NCI-H1417 (cell line): ENCODE measurements at places on chromosomes 3 and 15.

- DNase-seq, result no peak
Observed at GRCh38 chr3:108605491-108605890, 16.0 kb downstream of the DZIP3 start.

- no peak for DNase-seq
Observed at GRCh38 chr3:165619069-165619468, 218.2 kb downstream of the BCHE start.

- DNase-seq, result no peak
Observed at GRCh38 chr3:168860592-168860991, 764.9 kb upstream of the GOLIM4 start.

DNA sequence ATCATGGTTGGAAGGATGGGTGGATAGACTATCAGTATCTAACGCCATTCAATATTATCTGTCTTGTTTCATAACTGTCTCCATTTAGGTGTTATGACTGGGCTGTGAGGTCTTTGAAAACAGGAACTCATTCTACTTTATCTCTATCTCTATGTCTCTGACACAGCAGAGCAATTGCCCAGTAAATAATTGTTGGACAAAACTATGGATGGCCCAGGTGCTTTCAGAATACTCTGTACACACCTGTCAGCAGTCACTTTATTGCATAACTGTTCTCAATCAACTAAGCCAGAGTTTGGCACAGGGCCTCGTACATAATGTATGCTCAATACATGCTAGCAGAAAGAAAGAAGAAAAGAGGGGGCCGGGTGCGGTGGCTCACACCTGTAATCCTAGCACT lies 210.3 kb downstream of the OPA1 start:
- no peak for DNase-seq

- DNase-seq, result no peak
Observed at GRCh38 chr3:146547235-146547835, 2.9 kb upstream of the PLSCR1 start.

DNA sequence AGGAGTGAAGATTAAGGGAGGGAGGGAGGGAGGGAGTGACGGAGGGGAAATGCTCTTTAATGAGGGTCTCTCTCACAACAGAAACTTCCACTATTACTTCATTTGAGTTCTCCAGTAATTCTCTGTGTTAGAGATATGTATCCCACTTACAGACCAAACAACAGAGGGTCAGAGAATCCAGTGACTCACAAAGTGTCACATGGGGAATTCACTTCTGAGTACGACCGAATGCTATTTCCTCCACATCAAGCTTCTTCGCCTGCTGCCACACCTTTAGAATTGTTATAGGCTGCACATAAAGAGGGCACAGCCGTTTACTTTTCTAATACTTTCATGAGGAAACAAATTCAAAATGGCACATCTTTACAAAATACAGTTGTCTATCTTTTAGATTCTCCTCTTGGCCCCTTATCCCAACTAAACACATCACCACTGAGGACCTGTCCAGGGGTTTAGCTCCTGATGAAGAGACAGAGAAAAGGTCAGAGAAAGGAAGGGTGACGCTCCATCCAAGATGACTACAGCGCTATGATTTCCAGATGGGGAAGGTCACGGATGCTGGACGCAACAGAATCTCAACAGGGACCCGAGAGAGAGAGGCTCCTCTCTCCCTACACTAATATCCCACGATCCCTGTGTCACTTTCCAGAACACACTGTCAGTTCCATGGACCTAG lies 119.0 kb downstream of the XXYLT1 start:
- no peak for DNase-seq

- DNase-seq, result no peak
Observed at GRCh38 chr3:9887480-9887879, 2.9 kb upstream of the JAGN1 start.

DNA sequence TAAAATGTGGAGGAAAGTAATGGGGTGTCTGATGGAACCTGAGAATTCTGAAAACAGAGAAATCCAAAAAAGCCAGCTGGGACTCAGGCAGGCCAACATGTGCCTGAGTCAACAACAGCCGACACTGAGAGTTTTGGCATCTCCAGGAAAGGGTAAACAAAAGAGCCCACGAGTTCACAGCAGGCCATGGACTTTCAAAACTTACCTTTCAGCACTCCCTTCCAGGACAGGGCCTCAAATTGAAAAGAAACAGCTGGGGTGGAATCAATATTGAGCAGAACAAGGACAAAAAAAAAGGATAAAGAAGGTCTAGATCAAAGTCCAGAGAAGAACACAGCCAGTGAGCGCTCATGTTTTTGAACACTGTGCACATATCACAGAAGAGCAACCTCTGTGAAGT lies 735.4 kb upstream of the GRM7 start:
- no peak for DNase-seq

DNA sequence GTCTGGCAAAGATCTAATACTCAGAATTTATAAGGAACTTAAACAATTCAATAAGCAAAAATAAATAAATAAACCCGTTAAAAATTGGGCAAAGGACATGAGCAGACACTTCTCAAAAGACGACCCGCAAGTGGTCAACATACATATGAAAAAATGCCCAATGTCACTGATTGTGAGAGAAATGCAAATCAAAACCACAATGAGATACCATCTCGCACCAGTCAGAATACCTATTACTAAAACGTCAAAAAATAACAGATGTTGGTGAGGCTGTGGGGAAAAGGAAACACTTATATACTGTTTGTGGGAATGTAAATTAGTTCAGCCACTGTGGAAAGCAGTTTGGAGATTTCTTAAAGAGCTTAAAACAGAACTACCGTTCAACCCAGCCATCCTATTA lies 188.0 kb upstream of the MRPL3 start:
- DNase-seq, result no peak

GRCh38 chr3:25294169-25294805 lies 133.8 kb upstream of the RARB start:
- no peak for DNase-seq

DNA sequence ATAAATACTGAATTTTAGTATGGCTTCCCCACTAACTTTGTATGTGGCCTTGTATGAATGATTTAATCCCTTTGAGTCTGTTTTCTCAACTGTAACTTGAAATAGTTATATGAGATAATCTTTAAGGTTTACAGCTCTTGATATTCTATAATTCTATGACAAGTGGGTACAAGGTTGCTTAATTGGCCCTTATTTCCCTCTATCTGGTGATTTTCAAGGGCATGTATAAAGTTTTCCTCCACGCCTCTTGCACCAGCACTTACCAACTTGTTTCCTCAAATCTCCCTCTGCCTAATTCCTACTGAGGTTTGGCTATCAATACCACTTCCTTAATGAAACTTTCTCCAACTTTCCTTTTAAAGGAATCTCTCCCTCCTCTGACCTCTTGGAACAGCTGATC lies 112.9 kb downstream of the ISL2 start:
- no peak for DNase-seq

DNA sequence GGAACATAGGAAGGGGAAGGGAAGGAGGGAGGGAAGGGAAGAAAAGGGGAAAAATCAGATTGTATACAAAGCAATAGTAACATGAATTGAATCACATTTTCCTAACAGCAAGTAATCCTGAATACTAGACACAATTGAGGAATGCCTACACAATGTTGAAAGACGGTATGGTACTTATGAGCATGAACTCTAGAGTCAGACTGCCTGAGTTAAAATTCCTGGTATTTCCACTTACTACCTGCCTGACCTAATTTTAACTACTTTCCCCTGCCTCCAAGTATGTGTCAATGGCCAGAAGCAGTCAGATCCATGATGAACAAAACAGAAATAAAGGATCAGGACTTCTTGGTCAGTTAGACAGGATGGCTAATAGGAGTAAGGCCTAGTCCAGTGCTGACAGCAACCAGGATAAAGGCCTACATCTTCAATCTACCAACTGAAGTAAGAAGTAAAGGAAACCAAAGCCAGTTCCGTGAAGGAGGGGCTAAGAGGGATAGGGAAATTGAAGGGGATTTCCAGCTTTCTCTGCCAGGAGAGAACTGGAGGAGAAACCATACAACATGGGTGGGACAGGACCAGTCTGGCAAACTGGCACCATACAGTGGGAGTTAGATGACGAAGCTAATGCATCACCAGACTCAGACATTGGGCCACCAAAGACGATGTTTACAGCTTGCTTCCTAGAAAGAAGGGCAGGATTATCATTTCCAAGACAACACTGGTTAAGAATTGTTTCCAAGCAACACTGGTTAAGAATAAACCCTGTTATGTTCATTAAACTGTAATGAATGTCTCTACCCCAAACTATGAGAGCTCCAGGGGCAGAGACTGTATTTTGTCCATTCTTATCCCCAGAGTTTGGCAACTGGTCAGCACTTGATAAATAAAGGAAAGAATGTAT lies 151.6 kb upstream of the UBE2E2 start:
- DNase-seq, result no peak

DNA sequence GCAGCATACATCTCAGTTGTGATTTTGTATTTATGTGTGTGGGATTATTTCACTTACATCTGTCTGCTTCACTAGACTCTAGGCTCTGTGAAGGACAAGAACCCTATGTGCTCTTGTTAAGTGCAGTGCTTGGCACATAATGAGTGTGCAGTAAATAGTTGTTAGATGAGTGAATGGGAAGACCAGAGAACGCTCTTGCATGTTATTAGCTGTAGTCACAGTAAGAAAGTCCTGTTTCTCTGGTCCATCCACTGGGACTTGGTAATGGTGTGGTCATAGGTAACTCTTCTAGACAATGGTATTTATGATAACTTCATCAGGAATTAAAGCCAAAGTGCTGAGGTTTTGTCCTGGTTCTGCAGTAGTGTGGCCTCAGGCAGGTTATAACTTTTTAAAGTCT lies 1.4 kb upstream of the AQP9 start:
- DNase-seq, result no peak

DNA sequence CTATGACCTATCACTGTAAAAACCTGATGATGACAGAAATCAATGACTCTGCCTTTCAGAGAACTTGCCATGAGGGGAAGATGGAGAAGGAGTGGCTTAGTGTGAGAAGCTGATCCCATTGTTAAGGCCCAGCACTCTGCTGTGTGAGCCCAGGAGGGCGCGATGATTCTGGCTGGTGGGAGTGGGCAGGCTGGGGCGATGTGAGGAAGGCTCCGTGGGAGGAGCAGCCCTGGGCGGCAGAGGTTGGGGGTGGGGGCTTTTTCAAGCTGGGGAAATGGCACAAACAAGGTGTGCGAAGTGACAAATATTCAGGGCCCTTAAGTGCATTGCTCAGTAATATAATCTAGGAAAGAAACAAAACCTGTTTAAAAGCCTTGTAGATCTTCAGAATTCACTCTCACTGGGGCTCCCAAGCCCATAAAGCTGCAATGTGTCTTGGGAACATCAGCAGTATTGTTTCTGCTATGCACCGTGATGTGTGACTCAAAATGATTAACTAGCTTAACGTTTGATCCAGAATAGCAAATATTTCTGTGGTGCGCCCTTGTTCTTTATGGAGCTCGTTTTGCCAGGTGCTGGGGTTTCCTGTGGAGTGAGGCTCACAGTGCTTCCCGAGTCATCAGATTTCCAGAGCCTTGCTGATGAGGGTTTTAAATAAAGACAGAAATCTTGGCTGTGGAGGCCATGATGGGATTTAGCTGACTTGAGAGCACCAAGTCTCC lies 141.0 kb downstream of the CHDH start:
- DNase-seq, result peak; percentile 58

- no peak for DNase-seq
Observed at GRCh38 chr15:68554721-68555678, 23.8 kb upstream of the CORO2B start.

- no peak for DNase-seq
Observed at GRCh38 chr3:115808816-115809215, 185.5 kb downstream of the GAP43 start.

DNA sequence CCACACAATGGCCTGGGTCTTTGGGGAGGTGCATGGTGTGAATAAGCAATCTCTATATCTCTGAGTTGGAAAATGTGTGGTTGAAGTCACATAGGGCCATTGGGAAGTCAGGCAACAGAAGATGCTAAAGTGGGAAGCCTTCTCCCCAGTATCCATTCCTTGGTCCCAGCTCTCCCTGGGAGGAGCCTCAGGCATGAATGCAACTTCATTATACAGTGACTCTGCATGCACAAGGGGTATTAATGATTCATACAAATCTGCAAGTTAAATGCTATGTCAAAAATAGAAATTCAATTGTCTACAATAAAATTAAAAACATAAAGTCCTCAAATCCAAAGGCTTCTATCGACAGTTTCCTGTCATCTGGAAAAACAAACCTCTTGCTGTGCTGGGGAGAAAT lies 108.8 kb downstream of the RAB11A start:
- no peak for DNase-seq

DNA sequence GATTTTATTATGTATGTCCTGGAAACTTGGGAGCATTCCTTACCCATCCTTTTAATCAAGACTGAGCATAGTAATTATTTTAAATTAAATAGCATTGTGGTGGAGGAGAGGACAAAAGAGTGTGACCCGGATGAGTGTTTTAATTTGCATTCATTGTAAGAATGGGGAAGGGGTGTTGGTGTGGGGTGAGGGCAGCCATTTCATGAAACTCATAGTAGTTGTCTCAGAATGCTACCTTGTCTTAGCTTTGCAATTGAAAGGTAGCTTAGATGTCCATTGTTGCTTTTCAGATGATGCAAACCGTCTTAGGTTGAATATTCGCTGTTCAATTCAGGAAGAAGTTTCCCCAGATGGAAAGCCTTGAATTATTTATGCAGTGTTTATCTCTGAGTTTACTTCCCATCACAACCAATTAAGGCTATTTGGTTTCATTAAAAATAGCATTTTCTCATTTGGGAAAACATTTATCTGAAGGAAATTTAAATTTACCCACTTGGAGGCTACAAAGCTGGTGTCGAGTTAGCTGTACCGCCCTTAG lies 328.4 kb downstream of the FEZF2 start:
- DNase-seq, result peak; percentile 4

DNA sequence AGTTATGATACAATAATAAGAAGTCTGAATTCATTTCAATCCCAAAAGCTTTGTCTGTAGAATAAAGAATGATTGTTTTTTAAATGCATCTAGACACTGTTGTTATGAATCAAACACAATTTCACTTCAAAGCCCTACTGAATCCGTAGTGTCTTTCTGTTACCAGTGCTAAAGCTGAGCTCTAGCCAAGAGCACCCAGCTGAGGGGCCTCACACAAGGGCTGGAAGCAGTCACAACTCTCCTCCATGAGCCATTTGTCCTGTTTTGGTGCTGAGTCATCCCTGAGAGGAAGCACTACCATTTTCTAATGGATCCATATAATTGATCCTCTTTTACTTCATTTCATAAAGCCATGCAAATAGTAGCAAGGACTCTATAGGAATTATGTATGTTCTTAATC lies 158.2 kb upstream of the ANKRD28 start:
- no peak for DNase-seq

DNA sequence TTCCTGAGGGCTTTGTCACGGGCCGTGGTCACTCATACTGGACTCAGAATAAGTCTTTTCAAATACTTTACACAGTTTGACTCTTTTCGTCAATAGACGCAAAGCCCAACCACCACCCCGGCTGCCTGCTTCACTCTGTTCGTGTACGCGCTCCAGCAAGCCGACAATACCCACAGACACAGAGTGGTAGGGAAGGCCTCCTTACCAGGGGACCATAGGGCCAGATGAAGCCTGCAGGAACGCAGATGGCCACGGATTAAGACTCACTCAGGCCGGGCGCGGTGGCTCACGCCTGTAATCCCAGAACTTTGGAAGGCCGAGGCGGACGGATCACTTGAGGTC lies 29.7 kb downstream of the EFCAB12 start:
- DNase-seq, result no peak
